ENCODE measurements at places on chromosomes 12 and 14.

- no peak for DNase-seq
These were observed 83.9 kb downstream of the ADCK1 start for GRCh38 chr14:77883847-77884238.

DNA sequence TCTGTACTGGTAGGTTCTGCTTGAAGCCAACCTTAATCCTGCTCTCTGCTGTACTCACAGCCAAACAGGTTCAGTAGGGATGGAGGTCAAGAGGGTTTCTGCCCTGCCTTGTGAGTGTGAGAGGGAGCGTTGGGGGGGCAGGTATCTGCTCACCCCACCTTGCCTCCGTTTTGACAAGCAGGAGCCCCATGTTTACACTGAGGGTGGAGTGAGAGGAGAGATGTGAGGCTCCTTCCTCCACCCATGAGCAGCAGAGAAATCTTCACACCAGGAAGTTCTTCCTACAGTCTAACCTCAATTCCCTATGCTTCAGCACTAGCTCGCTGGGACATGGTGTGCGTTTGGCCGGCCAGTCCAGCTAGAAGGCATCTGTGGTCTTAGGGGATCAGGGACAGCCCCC is 4.2 kb downstream of the KRT80 start:
- no peak for DNase-seq

- no peak for DNase-seq
These were observed 74.9 kb downstream of the NTF3 start for GRCh38 chr12:5506821-5507231.

DNA sequence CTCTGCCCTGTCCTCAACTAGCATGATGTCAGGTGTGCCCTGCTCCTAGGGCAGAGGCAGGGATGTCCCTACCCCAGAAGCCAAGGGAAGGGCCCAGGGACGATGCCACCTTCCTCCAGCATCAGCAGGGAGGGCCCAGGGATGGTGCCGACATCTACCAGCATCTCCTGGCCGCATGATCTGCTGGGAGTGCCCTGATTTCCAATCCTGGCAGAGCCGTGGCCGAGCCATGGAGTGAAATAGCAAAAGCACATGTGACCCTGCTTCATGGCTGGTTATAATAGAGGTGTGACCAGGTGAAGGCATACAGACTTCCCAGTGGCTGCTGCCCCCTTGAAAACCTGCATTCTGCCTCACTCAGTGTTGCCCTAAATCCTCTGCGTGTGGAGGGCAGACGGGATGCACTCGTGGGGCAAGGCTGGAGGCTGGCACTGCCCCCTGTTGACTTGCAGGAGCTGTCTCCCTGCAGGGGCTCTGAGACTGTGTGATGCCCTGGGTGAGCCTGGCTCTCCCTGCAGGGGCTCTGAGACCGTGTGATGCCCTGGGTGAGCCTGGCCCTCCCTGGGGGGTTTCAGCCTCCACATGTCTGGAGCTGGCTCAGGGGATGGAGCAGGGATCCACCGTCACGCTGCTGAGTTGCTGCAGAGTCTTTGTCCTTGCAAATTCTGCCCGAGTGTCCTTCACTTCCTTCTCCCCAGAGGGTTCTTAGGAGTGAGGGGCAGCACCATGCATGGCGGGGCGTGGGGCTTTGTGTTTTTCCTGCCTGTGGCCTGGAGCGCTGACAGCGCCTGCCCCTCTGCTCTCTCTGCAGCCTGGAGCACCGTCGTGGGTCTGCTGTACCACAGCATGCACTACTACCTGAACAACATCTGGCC is 51.7 kb downstream of the ADGRD1 start:
- DNase-seq, result no peak

All from fibroblast of gingiva (primary cell).